Stimulated activated CD4-positive, alpha-beta T cell treated with anti-CD3 and anti-CD28 coated beads, TNF-alpha, amount 100 ng/mL, for 1 hour (primary cell): ENCODE measurements at places on chromosomes 4 and X.

DNA sequence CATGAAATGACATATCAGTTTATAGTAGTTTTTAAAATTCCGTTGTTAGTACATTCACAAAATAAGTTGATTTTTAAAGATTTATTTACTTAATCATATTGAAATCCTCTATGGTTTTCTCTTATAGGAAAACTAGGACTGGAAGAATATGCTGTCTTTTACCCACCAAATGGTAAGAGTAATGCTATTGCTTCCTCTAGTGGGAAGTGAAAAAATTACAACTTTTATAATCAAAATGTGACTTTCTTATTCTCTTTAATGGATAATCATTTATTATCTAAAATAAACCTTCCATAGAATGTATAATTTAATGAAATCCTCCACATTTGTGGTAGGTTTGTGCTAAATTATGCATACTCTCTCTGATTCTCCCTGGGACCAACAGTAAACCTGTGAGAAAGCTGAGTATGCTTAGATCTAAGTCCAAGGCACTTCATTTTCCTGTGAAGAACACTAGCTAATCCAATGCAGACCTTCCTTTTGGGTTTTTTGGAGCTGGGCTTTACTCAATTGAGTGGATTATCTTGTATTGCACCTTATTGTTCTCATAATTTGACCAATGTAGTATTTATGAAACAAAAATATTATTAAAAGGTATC is 136.2 kb downstream of the TBC1D19 start:
- DNase-seq = no peak

DNA sequence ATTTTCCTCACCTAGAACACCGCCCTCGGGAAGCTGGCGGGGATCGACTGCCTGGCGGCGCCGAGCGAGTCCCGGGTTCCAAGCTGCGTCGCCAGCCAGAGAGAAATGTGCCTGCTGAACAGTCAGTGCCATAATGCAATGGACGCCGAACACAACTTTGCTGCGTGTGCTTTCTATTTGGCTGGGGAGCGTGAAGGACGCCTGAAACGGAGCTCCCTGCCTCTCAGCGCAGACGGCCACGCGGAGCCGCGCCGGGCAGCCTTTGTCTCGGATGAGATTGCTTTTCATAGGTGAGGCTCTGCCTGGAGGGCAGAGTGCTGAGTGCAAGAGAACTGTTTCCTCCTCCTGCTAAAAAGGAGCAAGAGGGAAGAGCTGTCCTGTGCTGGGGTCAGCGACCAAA is 107.7 kb upstream of the BCOR start:
- DNase-seq = no peak

GRCh38 chr4:7299010-7299907 is 106.9 kb downstream of the SORCS2 start:
- no peak for DNase-seq

DNA sequence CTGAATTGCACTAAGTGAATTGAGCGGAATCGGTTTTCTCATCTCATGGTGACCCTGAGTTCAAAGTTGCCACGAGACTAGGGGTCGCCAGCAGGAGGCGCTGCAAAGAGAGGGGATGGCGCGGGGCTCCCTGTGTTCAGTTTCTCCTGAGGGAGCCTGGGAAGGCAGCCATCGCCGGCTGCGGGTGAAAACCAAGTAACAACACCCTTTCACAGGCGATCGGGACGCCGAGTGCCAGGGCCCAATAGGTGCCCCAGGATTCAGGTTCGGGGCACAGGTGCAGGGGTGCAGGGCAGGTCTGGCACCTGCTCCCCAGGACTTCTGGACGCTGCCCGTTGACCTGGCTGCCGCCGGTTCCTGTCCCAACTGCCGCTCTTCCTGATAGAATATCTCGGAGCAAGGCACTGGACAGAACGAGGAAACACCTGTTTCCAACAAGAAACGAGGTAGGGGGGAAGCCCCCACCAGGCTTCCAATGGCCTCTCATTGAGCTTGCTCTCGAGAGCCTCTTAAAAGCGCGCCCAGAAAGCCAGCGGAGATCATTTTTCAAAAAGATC is 1.1 kb upstream of the FGF16 start:
- no peak for DNase-seq

GRCh38 chr4:176435901-176436292 is 116.1 kb downstream of the SPCS3 start:
- DNase-seq = no peak

GRCh38 chr4:25211721-25212120 is 22.1 kb upstream of the PI4K2B start:
- no peak for DNase-seq

DNA sequence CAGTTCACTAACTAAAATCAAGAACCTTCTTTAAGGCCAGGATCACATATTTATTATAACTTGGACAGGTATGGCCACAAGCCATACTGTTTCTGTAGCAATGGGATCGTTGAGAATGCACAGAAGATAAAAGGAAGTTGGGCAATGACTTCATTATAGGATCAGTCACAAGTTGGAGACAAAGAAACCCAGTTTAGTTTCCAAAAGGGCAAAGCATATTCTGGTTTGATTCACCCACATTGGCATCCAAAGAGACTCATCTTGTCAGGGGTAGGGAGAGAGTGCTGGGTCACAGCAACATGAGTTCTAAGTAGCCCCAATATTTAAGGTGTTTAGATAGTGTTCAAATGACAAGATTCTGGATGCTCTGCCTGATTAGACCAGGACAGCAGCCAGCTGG is 317.1 kb upstream of the GALNT7 start:
- no peak for DNase-seq

GRCh38 chr4:83138946-83139345 is 24.4 kb upstream of the PLAC8 start:
- DNase-seq = no peak

- no peak for DNase-seq
These were observed 69.2 kb downstream of the MID1IP1 start for GRCh38 chrX:38870361-38870895.

GRCh38 chrX:54602563-54602962 is 72.5 kb downstream of the GNL3L start:
- no peak for DNase-seq

DNA sequence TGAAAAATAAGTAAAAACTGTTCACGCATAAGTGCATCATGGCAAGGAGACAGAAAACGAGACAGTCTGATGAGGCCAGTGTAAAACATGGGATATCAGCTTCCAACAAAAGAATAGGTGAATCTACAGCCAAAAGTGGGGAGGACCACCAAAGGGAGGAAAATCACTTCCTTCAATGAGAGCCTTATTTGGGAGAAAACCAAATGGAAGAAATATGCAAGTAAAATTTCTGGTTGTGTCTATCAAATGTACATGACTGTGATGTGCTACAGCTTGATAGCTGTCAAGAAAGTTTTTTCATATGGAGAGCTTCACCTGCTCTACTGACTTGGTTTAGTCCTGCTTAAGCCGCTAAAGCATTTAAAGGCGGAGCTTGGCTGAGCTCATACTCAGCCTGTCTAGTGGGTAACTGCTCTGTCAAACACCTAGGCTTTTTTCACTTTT is 66.2 kb downstream of the MAGEA1 start:
- no peak for DNase-seq

DNA sequence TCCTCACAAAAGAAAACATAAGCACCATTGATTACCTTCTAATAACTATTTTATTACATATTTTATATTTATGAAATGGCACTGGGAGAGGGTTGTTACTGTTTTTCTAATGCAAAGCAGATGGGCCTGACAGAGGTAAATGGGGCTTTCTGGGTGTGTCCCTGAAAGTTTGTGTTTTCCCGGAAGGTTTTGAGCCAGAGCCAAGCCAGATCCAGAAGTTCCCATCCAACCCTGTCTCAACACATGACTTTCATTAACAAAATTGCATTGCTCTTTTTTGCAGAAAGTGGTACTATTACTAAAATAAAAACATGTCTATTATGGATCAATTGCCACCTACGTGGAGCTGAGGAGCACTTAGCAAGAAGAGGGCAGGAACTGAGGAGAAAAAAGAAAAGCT is 181.3 kb downstream of the RAB28 start:
- DNase-seq = no peak

GRCh38 chrX:151694661-151695582 is at the start of gene PRRG3:
Gene PRRG3 (plus strand): TSS chrX:151695458. CDS start chrX:151698815, 3,357 bp downstream.
- DNase-seq = no peak

DNA sequence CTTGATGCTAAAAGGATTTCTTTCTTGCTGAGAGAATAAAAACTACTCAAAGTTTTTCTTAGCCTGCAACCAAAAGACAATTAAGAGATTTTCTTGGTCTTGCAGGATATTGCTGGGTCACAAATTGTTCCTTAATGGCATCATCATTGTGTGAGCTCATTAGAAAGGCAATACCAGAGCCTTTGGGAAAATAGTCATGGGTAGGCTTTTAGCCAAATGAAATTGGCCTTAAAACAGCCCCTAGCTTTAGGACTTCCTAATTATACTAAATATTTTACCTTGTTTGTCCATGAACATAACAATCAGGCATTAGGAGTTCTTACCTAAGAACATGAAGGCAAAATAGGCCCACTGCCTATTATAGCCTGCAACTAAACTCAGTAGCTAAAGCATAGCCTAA is 10.4 kb upstream of the FAM13A start:
- no peak for DNase-seq

DNA sequence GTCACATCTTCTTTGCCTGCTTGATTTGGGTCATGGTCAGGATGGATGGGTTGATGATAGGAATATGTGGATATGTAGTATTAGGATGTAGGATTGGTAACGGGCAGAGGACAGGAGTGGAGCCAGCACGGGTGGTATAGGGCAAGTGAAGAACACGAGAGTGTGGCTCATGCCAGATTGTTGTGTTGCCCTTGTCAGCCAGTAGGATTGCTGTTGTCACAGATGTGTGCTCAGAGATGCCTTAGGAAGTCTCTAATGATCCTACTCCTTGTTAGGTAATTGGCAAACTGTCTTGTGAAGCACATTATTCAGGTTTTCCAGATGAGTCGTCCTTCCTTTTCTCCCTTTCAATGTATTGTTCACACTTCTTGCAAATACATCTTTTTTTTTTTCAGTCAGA is 5.5 kb downstream of the ATP10D start:
- DNase-seq = no peak

DNA sequence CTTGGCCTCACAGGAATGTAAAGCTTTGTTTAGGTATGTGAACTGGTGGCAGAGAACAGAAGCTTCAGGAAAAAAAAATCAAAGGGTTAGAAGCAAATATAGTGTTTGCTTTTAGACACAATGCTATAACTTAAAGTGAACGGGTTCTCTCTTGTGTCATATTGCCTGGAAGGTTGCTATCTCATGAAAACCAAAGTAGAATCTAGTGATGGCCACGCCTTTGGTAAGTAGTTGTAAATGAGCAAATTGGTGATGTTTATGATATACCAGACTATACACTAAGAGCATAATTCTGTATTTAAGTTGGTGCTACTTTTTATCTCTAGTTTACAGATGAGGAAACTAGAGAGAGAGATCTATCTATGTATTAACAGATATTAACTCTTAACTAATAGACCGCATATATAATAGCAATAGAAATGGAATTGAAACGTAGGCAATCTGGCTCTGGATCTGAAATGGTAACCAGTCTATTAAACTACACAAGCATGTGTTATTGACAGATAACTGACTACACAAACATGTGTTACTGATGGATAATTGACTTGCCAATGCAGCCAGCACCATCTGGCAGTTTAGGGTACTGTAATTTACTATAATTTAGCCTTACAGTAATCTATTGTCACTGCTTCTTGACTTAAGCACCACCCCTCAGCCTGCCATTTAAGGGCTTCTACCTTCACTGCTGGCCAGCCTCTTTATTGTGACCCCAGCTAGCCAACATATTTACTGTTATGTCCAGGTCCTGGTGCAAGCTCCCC is 40.8 kb downstream of the HCCS start:
- no peak for DNase-seq

DNA sequence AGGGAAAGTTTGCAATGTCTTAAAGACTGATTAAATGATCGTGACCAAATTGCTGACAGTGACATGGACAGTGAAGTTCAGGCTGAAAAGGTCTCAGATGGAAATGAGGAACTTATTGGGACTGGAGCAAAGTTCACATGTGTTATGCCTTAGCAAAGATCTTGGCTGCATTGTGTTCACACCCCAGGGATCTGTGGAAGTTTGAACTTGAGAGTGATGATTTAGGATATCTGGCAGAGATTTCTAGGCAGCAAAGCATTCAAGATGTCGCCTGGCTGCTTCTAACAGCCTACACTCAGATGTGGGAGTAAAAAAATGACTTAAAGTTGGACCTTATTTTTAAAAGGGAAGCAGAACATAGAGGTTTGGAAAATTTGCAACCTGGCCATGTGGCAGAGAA is 21.4 kb downstream of the SCARB2 start:
- DNase-seq = no peak
